ENCODE measurements at places on chromosomes 1 and 21.

DNA sequence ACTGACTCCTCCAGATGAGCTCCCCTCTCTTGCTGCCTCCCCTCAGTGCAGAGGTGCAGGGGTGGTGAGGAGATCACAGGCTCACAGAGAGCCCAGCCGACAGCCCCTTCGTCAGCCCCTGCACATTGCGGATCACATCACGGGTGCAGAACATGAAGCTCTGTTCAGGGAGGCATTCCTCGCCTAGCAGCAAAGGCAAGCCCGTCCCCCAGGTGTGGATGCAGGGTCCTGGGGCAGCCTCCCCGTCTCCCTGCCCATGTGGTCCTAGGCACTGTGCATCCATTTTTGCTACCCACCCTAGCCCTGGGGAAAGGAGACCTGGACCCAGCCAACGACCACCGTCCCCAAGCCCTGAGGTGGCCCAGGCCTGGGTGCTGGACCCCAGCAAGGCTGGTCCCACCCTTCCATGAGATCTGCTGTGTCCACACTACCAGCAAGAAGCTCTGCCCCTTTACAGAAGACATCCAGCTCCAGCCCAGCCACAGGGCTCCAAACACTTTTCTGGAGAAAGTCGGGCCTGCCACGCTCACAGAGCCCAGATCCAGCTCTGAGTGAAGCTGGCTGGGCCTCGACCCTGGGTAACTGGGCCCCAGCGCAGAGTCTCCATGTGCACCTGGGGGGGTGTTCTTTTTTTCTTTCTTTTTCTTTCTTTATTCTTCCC is 248.7 kb downstream of the NPHP4 start:
- no peak for DNase-seq

- DNase-seq: no peak
Measured at GRCh38 chr1:241473026-241473425, 46.5 kb downstream of the FH start.

DNA sequence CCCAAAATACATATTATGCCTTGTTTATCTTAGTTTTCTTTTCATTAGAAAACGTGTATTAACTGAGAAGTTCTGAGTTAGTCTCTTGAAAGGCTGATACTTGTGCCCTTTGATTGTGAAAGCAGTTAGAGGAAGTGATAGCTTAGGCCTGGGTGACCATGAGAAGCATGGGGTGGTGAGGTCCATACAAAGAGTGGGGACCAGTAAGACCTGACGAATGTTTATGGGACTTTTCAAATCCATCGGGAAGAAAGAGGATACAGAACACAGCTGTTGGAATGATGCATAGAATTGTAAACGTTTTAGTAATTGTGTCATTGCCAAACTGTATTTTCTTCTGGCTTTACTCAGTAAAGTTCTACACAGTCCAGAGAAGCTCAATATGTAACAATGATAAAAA is 259.8 kb downstream of the LMO4 start:
- DNase-seq: no peak

DNA sequence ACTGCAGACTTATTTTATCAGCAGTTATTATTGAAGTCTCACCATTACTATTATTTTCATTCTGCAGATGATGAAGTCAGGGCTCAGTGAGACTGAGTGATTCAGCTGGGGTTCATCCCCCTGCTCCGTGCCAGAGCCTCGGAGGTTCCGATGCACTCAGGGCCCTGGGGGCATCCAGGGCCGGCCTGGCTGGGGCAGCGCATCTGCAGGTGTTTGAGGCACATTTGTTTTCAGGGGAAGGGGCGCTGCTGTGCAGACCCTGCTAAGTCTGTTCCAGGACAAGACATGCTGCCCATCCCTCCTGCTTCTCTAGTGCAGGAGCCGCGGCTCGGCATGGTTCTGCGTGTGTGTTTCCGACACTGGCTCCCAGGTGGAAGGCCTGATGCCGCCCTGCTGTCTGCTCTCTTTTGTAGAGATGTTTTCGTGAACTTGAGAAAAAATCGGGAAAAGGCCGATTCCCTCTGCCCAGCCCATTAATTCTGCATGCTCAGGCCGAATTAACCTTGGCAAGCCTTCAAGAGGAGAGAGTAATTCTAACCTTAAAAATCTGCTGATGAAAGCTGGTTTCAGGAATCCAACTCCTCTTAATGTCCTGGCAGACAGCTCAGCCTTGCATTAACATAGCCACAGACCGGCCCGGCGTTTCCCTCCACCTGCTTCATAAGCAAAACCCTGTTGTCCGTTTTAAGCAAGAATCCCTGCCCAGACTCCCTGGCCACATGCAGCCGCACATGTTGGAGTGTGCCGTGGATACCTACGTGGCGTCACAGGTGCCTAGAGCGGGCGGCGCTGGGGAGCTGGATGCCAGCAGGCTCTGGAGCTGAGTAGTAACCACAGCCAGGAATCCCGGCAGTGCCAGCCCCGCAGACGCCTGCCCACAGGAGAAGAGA is 316.0 kb upstream of the VAMP3 start:
- DNase-seq: peak; percentile 85

GRCh38 chr1:160519642-160520435 is 3.2 kb downstream of the SLAMF6 start:
- DNase-seq: no peak

- DNase-seq: no peak
Measured at GRCh38 chr21:42404539-42404938, 837 bp downstream of the UBASH3A start.

- DNase-seq: no peak
Measured at GRCh38 chr1:77120950-77121349, 98.3 kb downstream of the PIGK start.

Data from astrocyte of the cerebellum (primary cell).